ENCODE measurements at places on chromosomes 6 and 20. TPM values are rescaled to one million over a fixed set of nuclear protein-coding genes. Genes with fewer than 3 reads are reported as not detected.

Gene UBE2C
- total RNA-seq, result 255 TPM

Gene ZNF311
- 4.2 TPM for total RNA-seq

Gene FNDC11
- 2.5 TPM for total RNA-seq

Gene CYP24A1
- not detected for total RNA-seq

Gene ERVFRD-1
- not detected for total RNA-seq

Gene TASP1
- 10.9 TPM for total RNA-seq

Gene TSBP1
- total RNA-seq, result not detected

Gene TTLL9
- total RNA-seq, result not detected

Gene GNAS-AS1
- 11.7 TPM for total RNA-seq

Gene NEU1
- total RNA-seq, result 43.4 TPM

Gene HMGCLL1
- 0.41 TPM for total RNA-seq

Gene BMP6
- total RNA-seq, result 2.1 TPM

Gene PNRC1
- total RNA-seq, result 48.5 TPM

Gene SNX21
- total RNA-seq, result 16.8 TPM

Gene GSTA4
- total RNA-seq, result 13.2 TPM

Gene SLC17A2
- total RNA-seq, result not detected

Gene TRIM10
- not detected for total RNA-seq
